ENCODE measurements at places on chromosomes 2 and 18.

GRCh38 chr2:181326661-181327060 lies 130.5 kb upstream of the ITGA4 start:
- DNase-seq = no peak

DNA sequence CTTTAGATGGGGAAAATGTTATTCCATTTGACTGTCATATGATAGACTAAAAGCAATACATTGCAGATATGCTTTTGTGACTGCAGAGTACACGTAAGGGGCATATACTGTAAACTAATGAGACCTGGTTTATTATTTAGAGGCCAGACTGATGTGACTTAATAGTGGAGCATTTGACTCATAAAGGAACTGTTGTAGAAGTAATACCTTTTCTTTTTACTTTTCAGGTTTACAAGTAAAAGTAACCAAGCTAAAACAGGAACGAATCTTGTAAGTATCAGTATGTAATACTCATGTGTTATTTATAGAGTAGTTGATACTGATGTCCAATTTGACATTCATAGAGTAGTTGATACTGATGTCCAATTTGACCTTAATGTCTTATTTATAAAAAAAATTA lies 13.1 kb downstream of the RBBP8 start:
- DNase-seq = no peak

DNA sequence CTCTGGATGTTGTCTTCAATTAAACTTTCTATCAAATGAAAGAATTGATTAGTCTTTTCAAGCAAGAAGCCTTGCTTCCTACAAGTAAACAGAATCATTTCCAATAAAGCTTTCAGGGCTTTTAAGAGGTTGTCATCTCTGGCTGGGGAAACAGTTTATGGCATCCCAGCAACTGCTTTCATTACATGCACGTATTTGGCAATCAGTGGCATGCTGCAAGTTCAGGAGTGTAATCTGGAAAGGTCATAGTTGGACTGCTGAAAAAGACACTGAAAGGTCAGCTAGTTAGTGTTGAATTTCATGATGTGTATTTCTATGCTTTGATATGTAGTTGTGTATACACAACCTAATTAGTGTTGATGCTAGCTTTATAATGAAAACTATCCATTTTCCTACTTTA lies 332.9 kb downstream of the DSC3 start:
- DNase-seq = no peak

- DNase-seq = no peak
Observed at GRCh38 chr2:149768320-149768799, 180.8 kb upstream of the MMADHC start.

GRCh38 chr2:224393157-224393872 lies 8.6 kb downstream of the FAM124B start:
- DNase-seq = no peak

DNA sequence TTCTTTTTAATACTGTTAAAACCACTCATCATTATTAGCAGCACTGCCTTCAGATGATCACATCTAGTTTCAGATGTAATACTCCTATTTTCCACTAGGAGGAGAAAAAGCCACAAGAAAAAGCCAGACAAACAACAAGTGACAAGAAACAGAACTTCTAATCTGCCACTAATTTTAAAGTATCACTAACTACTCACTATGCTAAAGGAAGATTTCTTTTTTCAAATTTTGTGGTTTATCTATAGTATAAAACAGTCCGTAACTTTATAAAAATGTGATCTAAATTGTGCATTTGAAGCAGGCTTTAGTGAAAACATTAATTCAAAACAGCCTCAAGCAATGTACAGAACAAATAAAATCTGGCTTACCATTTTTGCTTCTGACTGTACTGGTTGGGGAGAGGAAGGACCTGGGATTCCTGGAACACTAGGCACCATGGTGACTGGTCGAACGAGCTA lies 56.8 kb downstream of the ATF2 start:
- no peak for DNase-seq

- DNase-seq = no peak
Observed at GRCh38 chr2:68340226-68341061, 20.7 kb upstream of the CNRIP1 start.

- DNase-seq = no peak
Observed at GRCh38 chr2:74149570-74150319, 2.0 kb upstream of the BOLA3 start.

- no peak for DNase-seq
Observed at GRCh38 chr2:30721668-30722647, 85.3 kb downstream of the CAPN13 start.

GRCh38 chr18:9806905-9807304 lies 78.9 kb upstream of the TXNDC2 start:
- no peak for DNase-seq

DNA sequence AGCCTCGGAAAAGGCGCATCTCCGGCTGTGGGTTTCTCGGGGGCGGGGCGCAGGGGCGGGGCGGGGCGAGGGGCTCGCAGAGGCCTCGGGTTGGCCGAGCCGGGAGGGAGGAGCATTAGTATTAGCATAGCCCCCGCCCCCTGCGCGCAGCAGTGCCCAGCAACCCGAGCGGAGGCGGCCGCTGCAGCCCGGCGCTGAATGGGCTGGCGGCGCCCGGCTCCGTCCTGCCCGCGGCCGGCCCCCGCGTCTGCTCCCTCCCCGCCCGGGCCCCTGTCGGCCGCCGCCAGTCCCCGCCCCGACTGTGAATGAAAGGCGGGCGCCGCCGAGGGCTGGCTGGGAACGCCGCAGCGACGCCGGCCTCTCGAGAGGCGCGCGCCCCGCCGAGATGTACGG lies at the start of gene EFR3B:
EFR3B (plus strand) TSS at position 149 of the 393 bp plus-strand sequence; CDS start at position 386, 237 bp downstream.
- DNase-seq = peak; percentile 89

DNA sequence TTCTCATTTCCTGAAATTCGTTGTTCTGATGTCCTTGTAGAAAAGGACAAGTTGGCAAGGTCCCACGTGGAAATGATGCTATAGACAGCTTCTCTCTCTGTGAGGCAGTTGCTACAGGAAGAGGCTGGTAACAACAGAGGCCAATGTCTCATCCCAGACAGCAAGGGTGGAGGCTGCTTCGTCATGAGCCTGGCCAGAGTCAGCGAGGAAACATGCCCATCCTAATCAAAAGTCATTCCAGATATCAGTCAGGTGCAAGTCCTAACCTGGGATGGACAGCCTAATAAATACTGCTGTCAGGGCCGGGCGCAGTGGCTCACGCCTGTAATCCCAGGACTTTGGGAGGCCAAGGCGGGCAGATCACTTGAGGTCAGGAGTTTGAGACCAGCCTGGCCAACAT lies 6.4 kb upstream of the SMAD7 start:
- DNase-seq = no peak

- no peak for DNase-seq
Observed at GRCh38 chr2:239550357-239550756, 149.5 kb upstream of the HDAC4 start.

GRCh38 chr18:75089748-75090327 lies 119.1 kb downstream of the PTGR3 start:
- DNase-seq = no peak

GRCh38 chr18:11953113-11953512 lies 28.2 kb upstream of the IMPA2 start:
- no peak for DNase-seq

DNA sequence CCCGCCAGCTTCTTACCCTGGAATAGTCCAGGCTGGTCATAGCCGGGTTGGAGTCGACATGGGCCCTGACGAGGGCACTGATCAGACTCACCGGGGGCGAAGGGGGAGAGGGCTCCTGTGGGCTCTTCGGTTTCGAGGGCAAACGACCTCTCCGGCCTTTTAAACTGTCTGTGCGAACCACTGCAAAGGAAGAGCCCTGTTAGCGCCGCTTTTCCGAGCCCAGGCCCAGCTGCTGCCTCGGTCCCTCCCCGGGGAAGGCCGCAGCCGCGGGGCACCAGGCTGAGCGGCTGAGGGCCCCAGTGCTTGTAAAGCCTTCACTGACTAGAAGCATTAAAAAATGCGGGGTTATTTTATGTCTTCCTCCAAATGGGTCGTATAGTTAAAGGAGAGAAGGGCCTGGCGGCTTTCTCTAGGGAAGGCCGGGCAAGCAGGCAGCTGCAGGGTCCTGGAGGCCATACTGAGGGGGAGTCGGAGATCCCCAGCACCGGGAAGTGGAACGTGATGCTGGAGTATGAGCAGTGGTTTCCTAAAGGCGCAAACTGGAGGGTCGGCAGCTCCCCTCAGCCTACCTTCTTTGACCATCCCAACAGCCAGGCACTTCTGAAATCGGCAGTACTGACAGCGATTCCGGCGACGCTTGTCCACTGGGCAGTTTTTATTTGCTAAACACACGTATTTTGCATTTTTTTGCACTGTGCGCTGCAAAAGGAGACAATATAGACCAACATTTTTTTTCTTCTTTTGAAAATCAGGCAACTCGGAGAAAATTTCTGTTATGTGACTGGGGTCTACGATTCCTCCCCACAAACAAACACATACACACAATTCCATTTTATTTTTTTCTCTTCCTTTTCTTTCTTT lies 4.5 kb downstream of the NR4A2 start:
- DNase-seq = no peak

- DNase-seq = no peak
Observed at GRCh38 chr2:132875193-132875592, 205.2 kb upstream of the LYPD1 start.

DNA sequence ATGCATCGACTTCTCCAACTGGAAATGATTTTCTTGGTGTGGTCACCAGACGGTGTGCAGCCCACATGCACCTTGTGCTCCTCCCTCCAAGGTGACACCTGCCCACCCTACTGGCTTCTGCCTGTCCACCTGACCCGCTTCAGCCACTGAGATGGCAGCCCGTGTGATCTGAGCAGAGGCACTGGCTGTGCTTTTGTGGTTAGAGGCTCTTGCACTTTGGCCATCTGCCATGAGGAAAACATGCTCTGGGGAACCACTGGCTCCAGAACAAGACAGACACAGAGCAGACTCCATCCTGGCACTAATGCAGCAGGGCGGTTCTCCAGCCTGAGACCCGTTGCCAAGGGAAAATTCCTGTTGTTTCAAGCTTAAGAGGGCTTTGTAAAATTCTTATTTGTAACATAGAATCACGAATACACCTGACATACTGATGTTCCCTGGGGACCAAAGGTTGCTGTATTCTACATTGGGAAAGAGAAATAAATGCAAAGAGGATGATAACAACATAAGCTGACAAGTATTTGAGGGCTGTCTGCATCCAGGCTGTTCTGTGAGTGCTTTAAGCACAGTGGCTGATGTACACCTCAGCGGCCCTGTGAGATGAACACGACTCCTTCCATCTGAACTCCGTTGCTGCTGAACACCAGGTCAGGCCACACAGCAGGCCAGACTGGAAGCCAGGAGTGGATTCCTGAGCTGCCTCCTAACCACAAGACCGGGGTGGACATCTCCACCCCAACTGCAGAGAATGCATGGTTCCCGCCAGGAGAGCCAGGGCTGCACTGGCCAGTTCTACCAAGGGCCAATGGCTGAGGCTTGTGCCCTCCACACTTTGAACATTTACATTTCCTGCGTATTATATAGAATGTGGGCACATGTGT lies 820.4 kb downstream of the GALR1 start:
- DNase-seq = no peak

- DNase-seq = peak; percentile 53
Observed at GRCh38 chr2:136008205-136008865, 22.9 kb upstream of the DARS1 start.

- DNase-seq = no peak
Observed at GRCh38 chr18:42830936-42831335, 284.5 kb downstream of the RIT2 start.

DNA sequence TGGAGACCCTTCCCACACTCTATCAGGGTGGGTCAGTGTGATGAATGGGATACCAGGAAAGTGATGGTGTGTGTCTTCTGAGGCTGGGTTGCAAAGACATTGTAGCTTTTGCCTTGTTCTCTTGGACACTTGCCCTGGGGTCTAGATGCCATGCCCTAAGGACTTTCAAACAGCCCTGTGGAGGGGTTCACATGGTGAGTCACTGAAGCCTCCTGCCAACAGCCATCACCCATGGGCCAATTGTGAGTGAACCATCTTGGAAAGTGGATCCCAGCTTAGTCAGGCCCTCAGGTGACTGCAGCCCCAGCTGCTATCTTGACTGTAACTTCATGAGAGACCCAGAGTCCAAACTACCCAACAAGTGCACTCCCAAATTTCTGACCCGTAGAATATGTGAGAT lies 25.8 kb upstream of the IGFBP5 start:
- no peak for DNase-seq

DNA sequence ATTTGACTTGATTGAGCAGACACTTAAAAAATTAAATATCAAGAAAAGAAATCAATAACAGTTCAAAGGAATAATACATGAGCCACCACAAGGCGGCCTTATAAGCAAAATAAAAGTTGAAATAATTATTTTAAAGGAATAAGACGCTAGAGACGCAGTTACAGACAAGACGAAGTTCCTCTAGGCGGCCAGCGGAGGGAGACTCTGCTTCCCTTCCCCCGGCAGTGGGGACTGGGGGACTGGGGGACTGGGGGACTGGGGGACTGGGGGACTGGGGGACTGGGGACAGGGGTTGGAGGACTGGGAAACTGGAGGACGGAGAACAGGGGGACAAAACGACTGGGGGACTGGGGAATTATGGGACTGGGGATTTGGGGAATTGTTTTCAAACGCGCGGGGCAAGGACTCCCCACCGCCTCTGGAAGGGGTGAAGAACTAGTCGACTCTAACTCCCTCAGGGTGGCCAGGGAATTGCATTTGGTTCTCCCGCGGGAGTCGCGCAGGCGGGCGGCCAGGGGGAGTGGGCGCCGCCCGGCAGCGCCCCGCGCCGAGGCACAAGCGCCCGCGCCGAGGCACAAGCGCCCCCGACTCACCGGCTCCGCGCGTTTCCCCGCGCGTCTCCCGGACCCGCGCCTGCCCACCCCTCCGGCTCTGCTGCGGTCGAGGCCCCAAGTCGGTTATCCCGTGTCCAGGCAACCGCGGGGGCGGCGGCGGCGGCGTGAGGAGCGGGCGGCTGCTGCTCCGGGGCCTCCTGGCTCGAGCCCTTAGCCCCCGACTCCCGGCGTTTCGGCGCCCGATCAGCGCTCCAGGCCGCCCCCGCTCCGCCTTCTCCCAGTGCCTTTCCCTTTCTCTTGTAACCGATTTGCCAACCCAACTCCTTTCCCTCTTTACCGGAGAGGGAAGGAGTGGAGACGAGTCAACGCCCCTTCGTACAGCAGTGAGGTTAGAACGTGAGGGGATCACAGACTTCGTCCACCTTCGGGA lies at the start of gene CCDC178:
CCDC178 (minus strand) TSS at position 662 of the 984 bp plus-strand sequence. CDS start 28,633 bp downstream, outside the sequence.
- DNase-seq = no peak

DNA sequence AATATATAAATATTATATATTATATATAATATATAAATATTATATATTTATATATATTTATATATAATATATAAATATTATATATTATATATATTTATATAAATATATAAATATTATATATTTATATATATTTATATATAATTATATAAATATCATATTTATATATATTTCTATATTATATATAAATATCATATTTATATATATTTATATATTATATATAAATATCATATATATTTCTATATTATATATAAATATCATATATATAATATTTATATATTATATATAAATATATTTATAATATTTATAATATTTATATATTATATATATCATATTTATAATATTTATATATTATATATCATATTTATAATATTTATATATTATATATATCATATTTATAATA lies 321.4 kb downstream of the CDH2 start:
- no peak for DNase-seq

DNA sequence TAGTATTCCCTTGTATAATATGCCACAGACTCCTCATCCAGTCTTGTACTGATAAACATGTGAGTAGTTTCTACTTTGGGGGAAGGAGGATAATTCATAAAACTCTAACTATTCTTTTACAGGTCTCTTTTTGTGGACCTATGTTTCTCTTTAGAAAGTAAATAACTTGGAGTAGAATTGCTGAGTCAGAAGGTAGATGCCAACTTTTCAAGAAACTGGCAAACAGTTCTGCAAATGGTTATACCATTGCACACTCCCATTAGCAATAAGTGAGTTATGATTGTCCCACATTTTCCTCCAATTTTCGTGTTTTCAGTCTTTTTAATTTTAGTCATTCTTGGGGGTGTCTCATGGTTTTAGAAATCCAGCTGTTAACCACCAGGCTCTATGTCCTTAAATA lies 477.2 kb upstream of the LRRTM4 start:
- no peak for DNase-seq
